ENCODE measurements at places on chromosomes 16 and 17. TPM values are rescaled to one million over a fixed set of nuclear protein-coding genes. Genes with fewer than 3 reads are reported as not detected.

DNA sequence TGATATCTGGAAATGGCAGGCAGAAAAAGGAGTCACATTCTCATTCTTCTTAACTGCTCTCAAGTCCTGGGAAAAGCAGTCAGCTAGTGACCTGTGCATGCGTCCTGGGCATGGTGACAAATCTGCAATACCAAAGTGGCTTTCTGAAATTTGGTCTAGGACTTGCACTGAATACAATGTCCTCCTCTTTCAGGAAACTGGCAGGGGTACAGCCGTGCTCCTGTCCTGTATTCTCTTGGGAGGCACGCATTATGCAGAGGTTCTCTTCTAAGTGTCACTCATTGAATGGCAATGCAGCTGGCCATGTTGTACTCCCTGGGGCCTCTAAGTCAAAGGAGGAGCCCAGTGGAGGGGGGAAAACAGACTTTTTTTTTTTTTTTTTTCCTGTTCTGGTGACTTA lies 10.6 kb downstream of the PHF12 start:
- H3K4me1 ChIP-seq = peaks cover 9% of the 10 kb centered on the region
- H3K27ac ChIP-seq = no peak overlapping the region
- H3K27me3 ChIP-seq = no peaks in the 10 kb centered on the region
- H3K36me3 ChIP-seq = peaks cover 42% of the 10 kb centered on the region
- DNase-seq = no peak

GRCh38 chr17:39104046-39104445 lies 47.4 kb downstream of the PLXDC1 start:
- H3K27ac ChIP-seq = no peak overlapping the region
- H3K4me3 ChIP-seq = no peak overlapping the region
- no peaks in the 10 kb centered on the region for H3K27me3 ChIP-seq
- no peaks in the 10 kb centered on the region for H3K4me1 ChIP-seq

DNA sequence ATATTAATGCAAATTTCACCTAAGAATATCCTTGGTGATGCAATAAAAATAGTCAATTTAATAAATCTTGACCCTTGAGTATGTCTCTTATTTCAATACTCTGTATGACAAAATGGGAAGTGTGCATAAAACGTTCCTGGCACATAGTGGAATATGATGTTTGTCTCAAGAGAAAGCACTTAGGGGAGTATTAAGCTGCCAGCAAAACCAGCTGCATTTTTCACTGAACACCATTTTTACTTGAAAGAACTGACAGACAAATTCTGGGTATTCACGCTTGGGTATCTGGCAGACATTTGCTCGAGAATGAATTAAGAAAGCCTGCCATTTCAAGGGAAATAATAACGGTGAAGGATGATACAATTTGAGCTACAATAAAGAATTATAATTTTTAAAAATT lies 364.8 kb downstream of the SOX9 start:
- H3K27me3 ChIP-seq = no peaks in the 10 kb centered on the region
- DNase-seq = no peak
- H3K36me3 ChIP-seq = no peaks in the 10 kb centered on the region
- no peak overlapping the region for H3K27ac ChIP-seq

DNA sequence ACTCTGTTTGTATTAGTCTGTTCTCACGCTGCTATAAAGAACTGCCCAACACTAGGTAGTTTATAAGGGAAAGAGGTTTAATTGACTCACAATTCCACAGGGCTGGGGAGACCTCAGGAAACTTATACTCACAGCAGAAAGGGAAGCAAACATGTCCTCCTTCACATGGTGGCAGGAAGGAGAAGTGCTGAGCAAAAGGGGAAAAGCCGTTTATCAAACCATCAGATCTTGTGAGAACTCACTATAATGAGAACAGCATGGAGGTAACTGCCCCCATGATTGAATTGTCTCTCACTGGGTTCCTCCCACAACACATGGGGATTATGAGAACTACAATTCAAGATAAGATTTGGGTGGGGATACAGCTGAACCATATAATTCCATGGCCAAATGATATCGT lies 30.9 kb downstream of the ABCC1 start:
- H3K4me3 ChIP-seq = no peak overlapping the region
- no peak overlapping the region for H3K27ac ChIP-seq
- peaks cover 4% of the 10 kb centered on the region for H3K4me1 ChIP-seq

DNA sequence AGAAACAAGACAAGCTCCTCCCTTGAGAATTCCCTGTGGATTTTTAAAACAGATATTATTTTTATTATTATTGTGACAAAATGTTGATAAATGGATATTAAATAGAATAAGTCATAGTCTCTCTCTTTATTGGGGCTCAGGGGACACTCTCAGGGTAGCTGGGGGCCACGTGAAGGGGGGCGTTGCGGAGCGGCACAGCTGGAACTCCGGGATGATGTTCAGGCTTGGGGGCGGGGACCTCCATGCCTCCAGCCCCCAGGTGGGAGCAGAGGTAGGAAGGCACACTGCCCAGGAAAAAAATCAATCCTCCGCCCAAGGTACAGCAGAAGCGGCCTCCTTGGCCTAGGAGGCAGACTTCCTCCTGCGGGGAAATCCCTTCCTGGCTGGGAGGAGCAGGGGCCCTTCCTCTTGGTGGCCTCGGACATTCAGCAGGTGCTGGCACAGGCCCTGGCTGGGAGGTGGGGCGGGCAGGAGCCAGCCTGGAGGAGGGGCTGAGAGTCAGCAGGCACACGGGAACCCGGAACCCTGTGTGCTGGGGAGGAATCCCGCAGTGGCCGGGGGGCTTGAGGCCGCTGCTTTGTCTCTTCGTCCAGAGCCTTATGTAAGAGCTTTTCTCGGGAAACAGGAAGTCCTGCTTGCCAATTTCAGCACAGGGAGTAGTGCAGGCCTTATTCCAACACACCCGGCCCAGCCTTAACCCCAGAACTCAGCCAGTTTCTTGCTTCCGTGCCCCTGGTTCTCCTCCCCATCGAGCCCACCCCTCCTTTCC lies 591 bp upstream of the TNFSF13 start:
- peaks cover 5% of the 10 kb centered on the region for H3K36me3 ChIP-seq
- H3K27ac ChIP-seq = no peak overlapping the region
- peak overlapping the region; percentile 68 for H3K4me3 ChIP-seq
- 0 out of 2 replicates have a peak, but pooled peaks cover 2% of the 10 kb centered on the region for H3K4me1 ChIP-seq
- H3K27me3 ChIP-seq = no peaks in the 10 kb centered on the region

KAT7 gene
- 84.6 TPM for total RNA-seq

C16orf90 gene
- total RNA-seq = not detected

GRCh38 chr17:6420173-6420641 lies 14.7 kb downstream of the AIPL1 start:
- H3K27ac ChIP-seq = no peak overlapping the region
- no peaks in the 10 kb centered on the region for H3K4me1 ChIP-seq
- H3K4me3 ChIP-seq = peak overlapping the region; percentile 10
- peak; percentile 89 for DNase-seq
- H3K36me3 ChIP-seq = no peaks in the 10 kb centered on the region
- H3K27me3 ChIP-seq = no peaks in the 10 kb centered on the region

- no peak overlapping the region for H3K4me3 ChIP-seq
- DNase-seq = no peak
- H3K4me1 ChIP-seq = no peaks in the 10 kb centered on the region
- H3K27ac ChIP-seq = no peak overlapping the region
- H3K36me3 ChIP-seq = no peaks in the 10 kb centered on the region
These were observed 198.8 kb upstream of the CACNG5 start for GRCh38 chr17:66636111-66636510.

DNA sequence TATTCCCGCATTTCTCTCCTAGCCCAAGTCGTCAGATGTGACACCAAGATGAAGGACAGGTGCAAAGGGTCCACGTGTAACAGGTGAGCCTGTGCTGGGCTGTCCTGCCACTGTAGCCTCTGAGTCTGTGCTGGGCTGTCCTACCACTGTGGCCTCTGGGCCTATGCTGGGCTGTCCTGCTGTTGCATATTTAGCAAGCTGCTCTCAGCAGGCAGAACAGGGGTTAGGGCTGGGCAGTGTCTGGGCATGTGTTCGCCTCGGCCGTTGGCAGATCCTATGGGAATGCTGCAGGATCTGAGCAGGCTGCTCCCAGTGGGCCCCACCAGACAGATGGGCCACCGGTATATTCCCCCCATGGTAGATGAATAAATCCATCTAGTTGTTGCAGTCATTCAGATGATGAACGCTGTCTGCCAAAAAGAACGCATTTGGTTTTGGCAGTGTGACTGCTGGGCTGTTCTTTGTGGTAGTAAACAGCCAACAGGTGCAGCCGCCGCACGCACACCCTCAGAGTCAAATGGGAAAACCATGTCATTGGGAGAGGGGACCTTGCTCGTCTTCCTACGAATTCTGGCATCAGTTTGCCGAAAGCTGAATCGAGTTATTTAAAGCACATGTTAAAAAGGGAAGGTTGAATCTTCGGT lies 49.2 kb downstream of the CRISPLD2 start:
- DNase-seq = no peak
- H3K4me1 ChIP-seq = no peaks in the 10 kb centered on the region
- H3K36me3 ChIP-seq = peaks cover under 1% of the 10 kb centered on the region

- H3K4me3 ChIP-seq = no peak overlapping the region
- no peak for DNase-seq
- H3K36me3 ChIP-seq = no peaks in the 10 kb centered on the region
These were observed 4.7 kb downstream of the HOXB2 start for GRCh38 chr17:48540213-48540612.

DNA sequence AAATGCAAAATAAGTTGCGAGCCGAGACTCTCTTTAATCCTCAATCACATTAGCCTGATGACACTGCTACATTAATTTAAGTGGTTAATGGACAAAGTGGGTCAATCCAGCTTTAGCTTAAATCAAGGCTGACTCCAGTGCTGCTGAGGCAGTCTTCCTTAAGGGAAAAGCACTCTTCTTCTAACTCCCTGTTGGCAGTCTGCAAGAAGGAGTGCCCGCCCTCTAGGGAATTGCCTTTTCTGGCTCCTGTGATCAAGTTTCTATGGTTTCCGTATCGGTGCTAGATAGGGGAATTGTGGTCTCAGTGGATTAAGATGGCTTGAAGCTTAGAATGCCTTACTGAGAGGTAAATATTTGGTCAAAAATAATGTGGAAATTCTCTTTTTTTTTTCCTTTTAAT lies 41.0 kb downstream of the HS3ST3B1 start:
- peaks cover 5% of the 10 kb centered on the region for H3K36me3 ChIP-seq
- H3K27ac ChIP-seq = no peak overlapping the region
- H3K4me3 ChIP-seq = no peak overlapping the region
- no peak for DNase-seq

KRT15 gene
- total RNA-seq = 0.87 TPM

GRCh38 chr16:17526956-17527937 lies 56.5 kb upstream of the XYLT1 start:
- H3K27ac ChIP-seq = no peak overlapping the region
- H3K36me3 ChIP-seq = no peaks in the 10 kb centered on the region
- no peak overlapping the region for H3K4me3 ChIP-seq
- no peaks in the 10 kb centered on the region for H3K4me1 ChIP-seq
- no peaks in the 10 kb centered on the region for H3K27me3 ChIP-seq

SLC6A2 gene
- not detected for total RNA-seq

TLCD2 gene
- total RNA-seq = 1.5 TPM

DNA sequence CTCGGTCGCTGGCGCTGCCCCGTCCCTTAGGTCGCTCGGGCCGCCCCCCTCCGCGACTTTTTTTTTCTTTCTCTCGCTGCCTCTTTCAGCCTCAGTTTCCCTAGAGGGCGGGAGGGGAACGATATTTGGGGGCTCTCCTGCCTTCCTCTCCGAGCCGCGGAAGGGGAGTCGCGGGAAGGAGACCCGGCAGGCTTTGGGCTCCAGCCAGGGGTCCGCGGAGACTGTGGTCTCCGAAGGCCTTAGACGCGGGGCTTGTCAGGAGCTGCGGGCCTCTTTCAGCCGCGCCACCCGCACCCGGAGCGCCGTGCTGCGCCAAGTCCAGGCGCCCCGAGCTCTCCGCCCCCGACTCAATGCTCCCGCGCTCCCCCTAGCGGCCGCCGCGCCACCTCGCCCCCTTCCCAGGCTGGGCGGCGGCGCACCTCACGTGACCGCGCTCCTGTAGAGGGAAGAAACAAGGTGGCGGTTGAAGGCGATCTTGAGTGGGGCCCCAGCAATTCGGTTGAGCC lies at the start of gene LRRC37B:
TSS of gene LRRC37B (plus strand) at position 427 of the 506 bp plus-strand sequence. CDS start 14,010 bp downstream, outside the sequence.
- H3K27ac ChIP-seq = no peak within 1 kb of the TSS
- peak within 1 kb of the TSS; percentile 74 for H3K4me3 ChIP-seq
- H3K4me1 ChIP-seq = no peaks in the 10 kb centered on the region
- peaks cover 6% of the 10 kb centered on the region for H3K36me3 ChIP-seq
- peak; percentile 94 for DNase-seq

- no peaks in the 10 kb centered on the region for H3K4me1 ChIP-seq
- no peaks in the 10 kb centered on the region for H3K27me3 ChIP-seq
- no peak for DNase-seq
- no peak overlapping the region for H3K4me3 ChIP-seq
These were observed 194.5 kb upstream of the COX10 start for GRCh38 chr17:13874817-13875216.

SLC12A3 gene
- total RNA-seq = not detected

DNA sequence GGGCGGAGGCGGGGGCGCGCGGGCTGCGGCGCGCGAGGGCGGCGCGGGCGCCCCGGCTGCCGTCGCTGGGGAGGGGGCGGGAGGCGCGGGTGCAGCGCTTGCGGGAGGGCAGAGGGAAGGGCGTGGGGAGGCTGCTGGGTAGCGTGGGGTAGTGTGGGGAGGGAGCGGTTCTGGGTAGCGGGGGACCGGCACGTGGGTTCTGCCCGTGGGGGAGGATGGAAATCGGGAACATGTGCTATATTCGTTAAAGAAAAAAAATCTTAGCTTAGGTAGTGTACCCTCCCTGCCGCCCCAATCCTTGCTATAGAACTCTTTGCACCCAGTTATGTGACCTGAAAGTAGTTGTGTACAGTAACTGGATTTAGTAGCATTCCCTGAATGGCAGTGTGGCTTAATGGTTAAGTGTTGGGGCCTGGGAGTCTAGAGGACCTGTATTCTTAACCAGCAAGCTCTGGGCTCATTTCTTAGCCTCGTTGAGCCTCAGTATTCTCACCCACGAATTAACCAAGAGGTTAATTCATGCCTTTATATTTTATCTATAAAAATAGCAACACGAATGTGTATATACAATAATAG lies 646 bp downstream of the RABEP1 start:
- H3K4me1 ChIP-seq = peaks cover 3% of the 10 kb centered on the region
- peak overlapping the region; percentile 87 for H3K4me3 ChIP-seq
- no peak for DNase-seq
- H3K27me3 ChIP-seq = no peaks in the 10 kb centered on the region
- H3K36me3 ChIP-seq = peaks cover 5% of the 10 kb centered on the region

- H3K4me1 ChIP-seq = no peaks in the 10 kb centered on the region
- peaks cover 42% of the 10 kb centered on the region for H3K36me3 ChIP-seq
- peak overlapping the region; percentile 52 for H3K4me3 ChIP-seq
- no peaks in the 10 kb centered on the region for H3K27me3 ChIP-seq
- no peak for DNase-seq
These were observed 2.8 kb downstream of the MED13 start for GRCh38 chr17:62062302-62062701.

GRCh38 chr17:73121506-73121905 lies 29.0 kb upstream of the SLC39A11 start:
- H3K4me1 ChIP-seq = no peaks in the 10 kb centered on the region
- DNase-seq = no peak
- H3K4me3 ChIP-seq = no peak overlapping the region
- H3K27me3 ChIP-seq = no peaks in the 10 kb centered on the region

MLKL gene
- 0.42 TPM for total RNA-seq
